ENCODE measurements at places on chromosomes 3 and 15. TPM values are rescaled to one million over a fixed set of nuclear protein-coding genes. Genes with fewer than 3 reads are reported as not detected.
A peak's percentile ranks its signal among the peaks of the same experiment; 100 is the strongest.

DNA sequence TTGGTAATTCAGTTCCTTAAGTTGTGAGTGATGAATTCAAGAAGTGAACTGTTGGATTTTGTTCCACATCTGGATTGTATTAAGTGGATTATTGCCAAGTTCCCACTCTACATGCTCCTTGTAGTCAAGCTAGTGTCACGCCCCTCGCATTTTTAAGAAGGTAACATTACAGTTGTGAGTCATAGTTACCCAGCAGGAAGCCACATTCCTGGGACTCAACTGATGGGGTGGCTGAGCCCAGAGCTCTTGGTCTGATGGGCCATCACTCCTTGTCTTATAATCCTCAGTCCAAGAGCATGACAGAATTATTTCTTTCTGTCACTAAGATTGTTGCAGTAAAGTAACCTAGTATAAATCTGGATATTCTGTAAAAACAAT is 102.7 kb downstream of the PTPRG start:
- DNase-seq, result peak; percentile 81

GRCh38 chr3:165653130-165653778 is 184.0 kb downstream of the BCHE start:
- no peak for DNase-seq

DNA sequence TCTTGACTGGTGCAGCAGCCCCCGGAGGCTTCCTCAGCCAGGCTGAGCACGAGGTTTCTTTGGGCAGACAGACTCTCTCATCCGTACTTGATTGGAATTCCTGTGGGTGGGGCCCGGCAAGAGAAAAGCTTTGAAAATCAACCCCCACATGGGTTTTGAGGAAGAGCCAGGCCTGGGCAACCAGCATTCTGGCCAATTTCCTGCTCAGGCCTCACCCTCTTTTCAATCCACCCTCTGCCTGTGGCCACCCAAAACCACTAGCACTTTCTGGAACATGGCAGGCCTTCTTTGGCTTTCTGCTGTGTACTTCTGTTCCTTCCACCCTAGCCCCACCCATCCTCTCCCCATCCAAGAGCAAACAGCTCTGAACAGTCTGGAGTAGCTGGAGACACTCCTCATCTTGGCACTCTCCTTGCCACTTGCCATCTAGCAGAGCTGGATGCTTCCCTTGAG is 5.9 kb downstream of the MYO5C start:
- DNase-seq, result no peak

GRCh38 chr3:72129501-72130094 is 344.6 kb upstream of the PROK2 start:
- DNase-seq, result no peak

DNA sequence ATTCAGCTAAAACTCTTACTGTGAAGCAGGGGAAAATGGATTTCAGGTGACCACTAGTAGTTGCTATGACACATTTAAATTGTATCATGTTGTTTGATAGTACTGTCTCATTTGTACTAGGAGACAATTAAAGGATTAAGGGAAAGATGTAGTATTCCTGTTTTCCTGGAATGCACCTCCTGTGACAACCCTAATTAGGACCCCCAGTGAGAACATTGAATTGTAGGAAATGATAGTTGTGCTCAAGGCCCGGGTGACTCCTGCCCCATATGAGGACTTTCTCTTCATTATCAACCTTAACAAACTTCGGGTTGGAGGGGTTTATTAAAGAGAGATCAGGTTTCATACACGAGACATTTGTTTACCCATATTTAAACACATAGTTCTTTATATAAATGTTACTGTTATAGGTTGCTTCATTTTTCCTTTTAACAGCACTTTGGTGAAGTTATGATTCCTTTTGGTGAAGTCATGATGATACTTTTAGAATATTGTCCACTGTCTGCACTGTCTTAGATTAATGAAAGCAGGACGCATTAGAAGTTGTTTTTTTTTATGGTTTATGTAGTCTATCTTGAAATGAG is 392.6 kb upstream of the NAALADL2 start:
- DNase-seq, result no peak

DNA sequence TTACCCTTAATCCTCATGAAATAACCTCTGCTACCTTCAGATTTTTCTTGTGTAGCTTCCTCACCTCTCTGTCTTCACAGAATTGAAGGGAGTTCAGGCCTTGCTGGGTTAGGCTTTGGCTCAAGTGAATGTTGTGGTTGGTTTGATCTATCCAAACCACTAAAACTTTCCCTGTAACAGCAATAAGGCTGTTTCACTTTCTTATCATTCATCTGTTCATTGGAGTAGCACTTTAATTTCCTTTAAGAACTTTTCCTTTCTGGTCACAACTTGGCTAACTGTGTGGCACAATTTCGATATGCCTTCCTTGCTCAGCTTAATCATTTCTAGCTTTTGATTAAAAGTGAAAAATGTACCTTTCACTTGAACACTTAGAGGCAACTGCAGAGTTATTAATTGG is 129.8 kb downstream of the NR1I2 start:
- DNase-seq, result no peak

- no peak for DNase-seq
These were observed 437.8 kb upstream of the BCHE start for GRCh38 chr3:166275024-166275390.

DNA sequence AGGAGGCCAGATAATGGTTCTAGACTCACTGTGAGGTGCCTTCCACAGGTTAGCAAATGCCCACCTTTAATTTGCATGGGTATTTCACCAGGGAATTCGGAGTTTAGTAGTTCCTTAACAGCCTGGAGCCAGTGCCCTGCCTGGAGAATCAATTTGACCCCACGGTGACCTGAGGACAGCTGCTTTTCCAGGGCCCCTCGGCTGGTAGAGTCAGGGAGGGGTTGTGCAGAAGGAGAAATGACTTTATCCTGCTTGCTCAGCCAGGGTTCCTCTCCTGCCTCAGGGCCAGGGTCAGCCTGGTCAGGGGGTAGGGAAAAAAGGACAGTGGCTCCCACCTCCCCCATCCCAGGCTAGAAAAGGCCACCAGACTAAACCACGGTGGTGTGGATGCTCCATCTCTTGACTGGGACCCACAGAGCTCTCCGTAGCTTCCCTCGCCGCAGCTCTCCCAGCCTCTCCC is 12.0 kb downstream of the DLL4 start:
- no peak for DNase-seq

GRCh38 chr15:92693691-92694331 is 38.2 kb upstream of the FAM174B start:
- no peak for DNase-seq

DNA sequence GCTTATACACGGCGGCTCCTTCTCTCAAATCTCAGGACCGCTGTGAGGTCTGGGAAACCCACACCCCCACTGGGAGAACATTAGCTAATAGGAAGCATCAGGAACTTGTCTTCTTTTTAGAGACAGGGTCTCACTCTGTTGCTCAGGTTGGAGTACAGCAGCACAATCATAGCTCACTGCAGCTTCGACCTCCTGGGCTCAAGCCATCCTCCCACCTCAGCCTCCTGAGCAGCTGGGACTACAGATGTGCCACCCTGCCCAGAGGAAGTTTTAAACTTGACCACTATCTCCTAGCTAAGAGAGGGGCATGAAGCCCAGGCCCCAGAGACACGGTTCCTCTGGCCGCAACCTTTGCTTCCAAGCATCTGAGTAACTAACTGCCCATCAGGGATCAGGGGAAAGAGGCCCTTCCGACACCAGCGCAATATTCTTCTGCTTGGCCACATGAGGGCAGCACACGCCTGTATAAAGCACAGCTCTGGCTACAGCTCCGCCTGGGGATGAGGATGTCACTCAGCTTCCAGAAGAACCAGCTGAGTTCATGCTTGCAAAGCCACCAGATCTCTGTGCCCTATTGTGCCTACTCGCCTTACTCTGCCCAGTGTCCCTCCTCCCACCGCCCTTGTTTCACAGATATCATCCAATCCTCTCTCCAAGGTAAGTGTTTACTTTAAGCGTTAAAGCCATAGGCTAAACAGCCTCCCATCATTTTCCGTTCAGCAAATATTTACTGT is 57.6 kb upstream of the SLC6A11 start:
- DNase-seq, result peak; percentile 46

DNA sequence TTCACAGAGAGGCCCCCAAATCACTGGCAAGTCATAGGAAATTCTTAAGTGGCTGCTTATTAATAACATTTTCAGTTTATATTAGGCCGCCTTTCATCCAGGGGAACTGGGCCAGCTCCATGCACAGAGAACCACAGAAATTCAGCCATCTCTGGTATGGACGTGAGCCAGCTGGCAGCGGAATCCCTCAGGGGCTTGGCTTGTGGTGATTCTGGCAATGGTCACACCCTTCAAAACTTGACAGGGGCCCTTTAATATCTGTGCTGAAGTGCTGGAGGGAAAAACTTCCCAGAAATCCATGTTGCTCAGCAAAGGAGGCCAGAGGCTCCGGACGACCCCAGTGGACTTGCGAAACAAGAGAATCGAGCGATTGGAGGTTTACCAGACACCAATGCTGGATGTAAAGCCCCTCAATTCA is 11.3 kb downstream of the PRICKLE2 start:
- DNase-seq, result peak; percentile 41

DNA sequence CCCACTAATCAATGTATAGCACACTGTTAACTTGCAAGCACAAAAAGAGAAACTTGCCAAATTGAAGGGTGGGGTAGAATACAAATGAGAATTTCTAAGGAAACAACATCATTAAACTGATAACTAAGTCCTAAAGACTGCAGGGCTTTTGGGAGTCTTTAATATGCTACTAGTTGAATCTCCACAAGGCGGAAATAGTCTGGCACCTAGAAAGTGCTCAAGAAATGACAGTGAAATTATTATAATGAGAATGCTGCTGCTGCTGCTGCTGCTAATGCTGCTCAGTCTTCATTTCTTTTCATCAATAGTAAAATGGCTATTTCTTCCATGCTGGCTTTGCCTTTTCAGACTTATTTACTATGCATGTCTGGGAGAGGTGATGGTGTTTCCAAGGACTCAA is 91.8 kb downstream of the BTD start:
- no peak for DNase-seq

- no peak for DNase-seq
These were observed 86.0 kb upstream of the LPP start for GRCh38 chr3:188067932-188068331.

- DNase-seq, result no peak
These were observed 110.9 kb downstream of the STXBP5L start for GRCh38 chr3:121018917-121019321.

- DNase-seq, result no peak
These were observed 56.7 kb upstream of the TSC22D2 start for GRCh38 chr3:150351398-150351797.

DNA sequence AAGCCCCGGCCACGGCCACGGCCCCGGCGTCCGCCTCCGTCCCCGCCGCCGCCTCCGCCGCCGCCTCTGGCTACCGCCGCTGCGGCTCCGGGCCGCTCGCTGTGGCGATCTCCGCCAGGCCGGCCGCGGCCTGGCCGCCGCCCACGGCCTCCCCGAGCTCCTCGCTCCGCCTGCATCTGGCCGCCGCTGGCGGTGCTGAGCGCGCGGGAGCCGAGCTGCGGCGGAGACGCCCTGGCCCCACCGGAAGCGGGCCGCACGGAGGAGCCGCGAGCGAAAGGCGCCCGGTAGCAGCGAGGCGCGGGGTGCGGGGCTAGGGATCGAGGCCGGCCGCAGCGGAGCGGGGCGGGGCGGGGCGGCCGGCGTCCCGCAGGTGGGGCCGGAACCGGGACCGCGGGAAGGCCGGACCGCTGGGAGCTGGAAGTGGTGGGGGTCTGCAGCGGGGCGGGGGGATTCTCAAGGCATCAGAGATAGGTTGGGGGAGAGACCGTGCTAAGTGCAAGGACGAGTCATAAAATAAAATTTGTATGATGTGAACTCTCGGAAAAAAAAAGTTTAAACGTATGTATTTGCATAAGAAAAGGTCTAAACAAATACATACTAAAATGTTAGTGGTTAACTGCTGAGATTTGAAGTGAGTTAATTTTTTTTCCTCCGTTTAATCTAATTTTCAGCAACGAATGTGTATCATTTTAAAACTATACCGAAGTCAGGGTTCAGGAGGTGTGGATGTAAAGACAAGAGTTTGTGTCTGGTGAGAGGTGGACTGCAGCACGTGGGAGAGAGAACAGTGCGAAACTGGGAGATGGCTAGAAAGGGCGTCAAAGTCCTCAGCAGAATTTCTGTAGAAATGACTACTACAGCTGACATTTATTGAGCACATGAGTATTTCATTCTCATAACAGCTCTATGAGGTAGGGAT is at the start of gene AVEN:
AVEN (minus strand) TSS at position 334 of the 919 bp plus-strand sequence; CDS start at position 176, 158 bp downstream.
- DNase-seq, result no peak

GRCh38 chr3:112333381-112334317 is 693 bp downstream of the CD200 start:
- DNase-seq, result no peak

GRCh38 chr3:34207002-34207401 is 408.6 kb downstream of the PDCD6IP start:
- DNase-seq, result peak; percentile 59

DNA sequence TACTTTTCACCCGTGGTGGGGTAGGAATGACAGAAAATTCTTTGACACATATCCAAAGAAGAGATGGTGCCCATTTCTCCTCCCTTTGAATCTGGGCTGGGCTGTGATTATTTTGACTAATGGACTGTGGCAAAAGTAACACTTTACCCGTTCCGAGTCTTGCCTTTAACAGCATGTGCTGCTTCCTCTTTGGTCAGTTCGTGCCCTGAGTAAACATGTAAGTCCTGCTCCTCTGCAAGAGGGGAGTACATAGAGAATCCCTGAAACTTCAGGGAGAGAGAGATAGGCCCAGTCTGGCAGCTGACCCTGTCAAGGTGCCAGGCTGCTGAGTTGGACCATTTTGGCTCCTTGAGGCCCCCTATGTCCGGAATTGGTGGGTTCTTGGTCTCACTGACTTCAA is 243.1 kb downstream of the EPHB1 start:
- no peak for DNase-seq

DNA sequence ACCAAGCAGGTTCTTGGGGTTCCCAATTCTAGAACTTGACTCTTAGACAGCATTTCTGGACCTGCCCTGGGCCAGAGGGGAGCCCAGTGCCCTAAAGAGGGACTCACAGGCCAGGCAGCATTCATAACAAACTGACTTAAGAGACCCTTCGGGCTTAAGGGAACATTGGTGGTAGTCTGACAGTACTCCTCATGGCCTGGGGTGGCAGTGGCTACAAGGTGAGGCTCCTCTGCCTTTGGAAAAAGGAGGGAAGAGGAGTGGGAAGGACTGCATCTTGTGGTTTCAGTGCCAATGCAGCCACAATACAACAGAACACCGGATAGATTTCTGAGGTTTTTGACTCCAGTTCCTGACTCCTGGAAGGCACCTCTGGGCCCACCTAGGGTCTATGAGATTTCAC is 172.2 kb upstream of the STRIT1 start:
- no peak for DNase-seq

DNA sequence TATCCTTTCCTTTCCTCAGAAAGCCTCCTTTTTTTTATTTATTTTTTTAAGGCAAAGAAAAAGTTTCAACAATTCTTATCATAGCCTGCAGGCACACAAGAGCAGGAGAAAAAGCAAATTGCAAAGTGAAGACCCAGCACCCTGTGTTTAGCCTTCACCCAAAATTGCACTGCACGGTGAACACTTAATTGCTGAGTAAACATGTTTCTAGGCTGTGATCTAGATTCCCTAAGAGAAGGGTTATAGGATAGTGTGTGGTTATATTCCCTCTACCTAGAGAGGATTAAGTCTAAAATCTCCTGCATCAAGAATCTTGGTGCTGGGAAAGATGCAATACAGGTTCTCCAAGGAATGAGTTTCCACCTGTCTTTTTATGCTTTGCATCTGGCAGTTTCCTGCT is 70.2 kb upstream of the BFSP2 start:
- DNase-seq, result no peak

GRCh38 chr3:33590541-33590940 is 127.5 kb downstream of the CLASP2 start:
- DNase-seq, result no peak

GPR176 gene
- total RNA-seq, result 69.5 TPM

SLC12A1 gene
- not detected for total RNA-seq

CKMT1B gene
- not detected for total RNA-seq

CHRM5 gene
- total RNA-seq, result not detected

GABRG3 gene
- total RNA-seq, result not detected

DUT gene
- 178 TPM for total RNA-seq

BNC1 gene
- 10.5 TPM for total RNA-seq

CP gene
- total RNA-seq, result 1.7 TPM

Data from SJSA1 (cell line).